AG04449 (cell line): ENCODE measurements at places on chromosomes 1 and 21.

DNA sequence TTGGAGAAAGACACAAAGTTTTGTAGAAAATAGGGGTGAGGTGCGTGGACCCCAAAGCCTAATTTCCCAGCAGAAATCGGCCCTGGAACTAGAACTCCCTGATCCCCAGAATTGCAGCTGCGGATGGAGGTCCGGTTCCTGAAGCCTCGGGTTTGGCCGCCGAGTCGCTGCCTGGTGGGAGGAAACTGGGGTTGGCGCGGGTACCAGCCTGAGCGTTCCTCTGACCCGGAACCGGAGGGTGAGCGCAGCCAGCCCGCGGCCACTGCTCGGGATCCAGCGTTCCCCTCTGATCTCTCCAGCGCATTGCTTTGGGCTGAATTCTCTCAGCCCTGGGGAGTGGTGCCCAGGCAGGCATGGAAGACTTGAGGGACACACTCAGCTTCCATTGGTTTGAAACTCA lies 1.6 kb downstream of the ST6GALNAC5 start:
- no peak for DNase-seq

- DNase-seq = no peak
Measured at GRCh38 chr1:172566196-172566997, 33.4 kb downstream of the SUCO start.

DNA sequence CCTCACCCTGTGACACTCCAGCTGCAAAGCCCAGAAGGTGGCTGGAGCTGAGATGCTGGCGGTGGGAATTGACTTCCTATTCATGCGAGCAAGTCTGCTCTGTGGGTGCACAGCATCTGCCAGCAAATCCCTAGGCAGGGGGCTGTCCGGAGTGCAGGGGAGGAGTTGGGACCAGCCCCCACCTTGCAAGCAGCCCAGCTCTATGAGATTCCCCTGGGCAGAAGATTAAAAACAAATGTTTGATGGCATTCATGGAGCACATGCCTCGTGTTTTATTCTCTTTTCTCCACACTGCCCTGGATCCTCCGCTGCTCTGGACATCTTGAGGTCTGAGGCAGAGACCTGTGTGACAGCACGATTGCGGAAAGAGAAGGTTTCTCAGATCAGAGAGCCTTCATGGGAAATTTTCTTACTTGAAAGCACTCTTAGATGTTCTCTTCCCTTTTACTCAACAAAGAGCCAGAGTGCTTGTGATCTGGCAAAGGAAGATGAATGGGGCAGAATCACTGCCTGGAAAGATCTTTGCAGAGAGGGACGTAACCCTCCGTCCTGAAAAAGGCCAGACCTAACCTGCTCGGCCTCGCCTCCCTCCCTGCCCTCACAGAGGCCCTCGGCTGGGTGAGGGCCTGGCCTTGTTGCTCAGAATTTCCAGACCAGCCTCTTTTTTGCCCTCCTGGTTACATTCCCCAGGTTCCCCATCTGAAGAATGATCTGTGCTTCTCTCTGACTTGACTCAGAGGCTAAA lies 597.1 kb downstream of the KIF26B start:
- DNase-seq = no peak

- DNase-seq = no peak
Measured at GRCh38 chr21:32549440-32549839, 35.9 kb downstream of the TCP10L start.

GRCh38 chr1:1206376-1206965 lies at the start of gene TNFRSF18:
TNFRSF18 (minus strand) TSS chr1:1206592; CDS start chr1:1206571, 21 bp downstream.
- DNase-seq = no peak

DNA sequence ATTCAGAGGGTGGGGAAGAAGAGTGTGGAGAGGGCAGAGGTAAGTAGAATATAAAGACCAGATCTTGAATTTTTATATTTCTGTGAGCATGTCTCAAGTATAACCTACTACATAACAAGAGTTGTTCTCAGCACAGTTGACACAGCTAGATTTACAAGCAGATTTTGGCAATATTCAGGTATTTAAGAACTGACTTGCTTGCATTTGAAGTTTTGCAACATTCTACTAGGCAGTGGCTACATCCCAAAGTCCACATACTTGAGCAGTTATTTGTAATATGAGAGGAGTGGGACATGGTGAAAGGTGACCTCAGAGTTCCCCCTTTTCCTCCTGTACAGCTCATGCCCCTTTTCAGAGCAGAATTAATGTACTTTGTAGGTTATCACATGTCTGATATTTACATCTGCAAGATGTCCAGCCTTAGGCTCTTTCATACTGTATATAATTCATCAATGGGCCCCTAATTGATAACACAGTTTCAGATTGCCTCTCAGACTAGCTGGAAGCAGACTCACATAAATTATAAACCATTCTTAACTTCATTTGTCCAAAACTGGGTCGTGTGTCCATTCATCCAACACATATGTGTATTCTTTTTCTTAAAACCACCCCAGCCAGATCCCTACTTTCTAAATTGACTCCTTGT lies 136.7 kb upstream of the RAVER2 start:
- DNase-seq = no peak

- no peak for DNase-seq
Measured at GRCh38 chr1:101079341-101079740, 53.8 kb upstream of the DPH5 start.

DNA sequence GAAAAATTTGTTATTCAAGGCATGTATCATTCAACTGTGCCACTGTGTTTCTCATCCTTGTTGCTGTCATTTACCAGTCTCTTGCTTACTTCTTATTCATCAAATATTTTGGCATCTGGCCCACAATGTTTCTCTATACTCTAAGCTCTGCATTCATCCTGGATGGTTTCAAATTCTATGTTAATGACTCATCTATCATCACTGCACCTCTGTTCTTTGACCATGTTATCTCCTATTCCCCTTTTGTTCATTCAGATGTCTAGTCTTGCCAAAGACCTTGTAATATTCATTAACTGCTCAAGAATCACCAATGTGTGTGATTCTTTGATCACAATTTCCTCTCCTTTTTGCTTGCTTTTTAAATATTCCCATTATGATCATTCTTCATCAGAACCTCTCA lies 54.6 kb upstream of the PRKACB start:
- no peak for DNase-seq

DNA sequence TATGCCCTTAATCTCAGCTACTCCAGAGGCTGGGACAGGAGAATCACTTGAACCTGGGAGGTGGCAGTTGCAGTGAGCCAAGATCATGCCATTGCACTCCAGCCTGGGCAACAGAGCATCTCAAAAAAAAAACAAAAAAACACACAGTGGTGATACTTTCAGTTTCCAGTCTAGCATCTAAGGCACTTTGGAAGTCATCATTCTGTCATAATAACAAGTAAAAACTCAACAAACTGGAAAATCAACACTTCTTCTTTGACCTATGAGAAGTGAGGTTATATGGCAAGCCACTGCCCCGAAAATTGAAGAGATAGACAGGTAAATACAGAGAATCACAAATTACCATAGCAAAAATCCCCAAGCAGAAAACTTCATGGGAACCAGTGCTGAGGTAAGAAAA lies 51.9 kb downstream of the IL12RB2 start:
- no peak for DNase-seq

DNA sequence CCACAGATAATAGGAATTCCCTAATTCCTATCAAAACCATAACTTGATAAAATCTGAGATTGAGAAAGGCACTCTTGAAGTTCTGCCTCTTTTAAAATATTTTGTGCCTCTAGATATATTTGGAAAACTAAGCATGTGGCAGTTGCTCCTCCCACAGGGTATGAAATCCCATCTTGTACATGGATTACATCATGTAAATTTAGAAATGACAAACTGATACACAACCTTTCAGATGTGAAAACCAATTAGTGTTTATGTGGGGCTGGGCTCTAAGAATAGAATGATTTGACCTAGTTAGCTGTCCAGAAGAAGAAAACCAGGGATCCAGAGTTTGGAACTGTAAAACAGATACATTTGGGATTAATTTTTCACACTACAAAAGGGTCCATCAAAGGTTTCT lies 15.7 kb downstream of the LRRC53 start:
- no peak for DNase-seq

DNA sequence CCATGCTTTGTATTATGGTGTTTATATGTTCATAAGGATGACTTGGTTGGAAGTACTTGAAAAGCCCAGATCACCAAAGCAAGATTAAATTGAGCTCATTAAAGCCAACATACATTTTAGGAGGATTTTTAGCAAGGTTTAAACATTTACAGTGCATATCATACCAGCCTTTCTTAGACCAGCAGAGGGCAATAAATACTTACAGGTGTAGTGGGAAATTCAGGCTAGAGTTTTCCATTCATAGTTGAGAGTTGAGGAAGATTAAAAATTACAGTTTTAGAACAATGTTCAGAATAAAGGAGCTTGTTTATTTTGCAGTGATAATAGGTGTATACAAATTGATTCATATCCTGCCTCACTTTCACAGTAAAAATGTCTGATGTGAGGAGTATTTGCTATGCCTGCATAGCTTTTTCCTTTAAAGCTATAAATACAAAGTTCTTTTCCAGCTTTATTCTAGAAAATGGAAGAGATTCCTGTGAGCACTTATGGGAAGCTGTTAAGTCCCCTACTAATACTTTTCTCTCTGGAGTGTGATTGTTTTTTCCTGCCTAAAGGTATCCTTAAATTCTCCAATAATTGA lies 35.3 kb downstream of the DTL start:
- DNase-seq = no peak

DNA sequence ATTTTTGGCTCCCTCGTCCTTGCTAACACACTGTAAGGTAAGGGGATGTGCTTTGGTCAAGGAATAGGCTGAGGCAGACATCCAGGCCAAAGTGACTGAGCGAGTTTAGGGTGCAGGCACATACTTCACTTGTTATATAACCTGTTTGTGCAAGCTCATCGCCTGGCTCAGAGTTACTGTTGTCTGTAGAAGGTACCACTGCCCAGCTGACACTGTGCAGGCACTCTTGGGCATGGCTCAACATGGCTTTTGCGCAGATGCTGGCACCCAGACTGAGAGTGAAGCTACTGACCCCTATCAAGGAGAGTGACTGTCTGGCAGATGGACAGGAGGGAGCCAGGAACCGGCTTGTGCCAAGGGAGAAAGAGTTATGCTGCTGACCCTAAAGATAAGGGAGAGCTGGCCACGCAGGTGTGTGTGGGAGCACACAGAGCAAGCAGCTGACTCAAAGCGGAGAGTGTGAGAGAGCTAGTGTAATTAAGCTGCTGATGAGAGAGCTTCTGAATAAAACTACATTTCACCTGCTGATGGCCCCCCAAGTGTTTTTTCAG lies 307.3 kb upstream of the USP24 start:
- DNase-seq = no peak

GRCh38 chr1:109272831-109273547 lies 10.0 kb downstream of the PSRC1 start:
- no peak for DNase-seq

DNA sequence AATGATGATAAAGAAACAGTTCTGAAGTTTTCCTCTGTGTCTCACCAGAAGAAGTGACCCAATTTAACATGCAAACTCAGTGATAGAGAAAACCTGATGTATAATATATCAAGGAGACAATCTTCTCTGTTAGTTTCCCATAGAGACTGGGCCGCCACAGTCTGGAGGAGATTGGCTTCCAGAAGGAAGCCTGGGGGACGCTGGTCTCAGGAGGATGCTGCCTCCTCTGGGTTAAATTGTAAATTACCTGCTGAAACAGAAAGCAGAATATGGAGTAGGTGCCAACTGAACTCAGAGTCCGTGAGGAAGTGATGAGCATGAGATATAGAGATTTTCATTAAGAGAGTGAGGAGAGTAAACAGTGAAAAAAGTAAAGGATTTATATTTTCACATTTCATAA lies 15.8 kb downstream of the OR14I1 start:
- DNase-seq = no peak

DNA sequence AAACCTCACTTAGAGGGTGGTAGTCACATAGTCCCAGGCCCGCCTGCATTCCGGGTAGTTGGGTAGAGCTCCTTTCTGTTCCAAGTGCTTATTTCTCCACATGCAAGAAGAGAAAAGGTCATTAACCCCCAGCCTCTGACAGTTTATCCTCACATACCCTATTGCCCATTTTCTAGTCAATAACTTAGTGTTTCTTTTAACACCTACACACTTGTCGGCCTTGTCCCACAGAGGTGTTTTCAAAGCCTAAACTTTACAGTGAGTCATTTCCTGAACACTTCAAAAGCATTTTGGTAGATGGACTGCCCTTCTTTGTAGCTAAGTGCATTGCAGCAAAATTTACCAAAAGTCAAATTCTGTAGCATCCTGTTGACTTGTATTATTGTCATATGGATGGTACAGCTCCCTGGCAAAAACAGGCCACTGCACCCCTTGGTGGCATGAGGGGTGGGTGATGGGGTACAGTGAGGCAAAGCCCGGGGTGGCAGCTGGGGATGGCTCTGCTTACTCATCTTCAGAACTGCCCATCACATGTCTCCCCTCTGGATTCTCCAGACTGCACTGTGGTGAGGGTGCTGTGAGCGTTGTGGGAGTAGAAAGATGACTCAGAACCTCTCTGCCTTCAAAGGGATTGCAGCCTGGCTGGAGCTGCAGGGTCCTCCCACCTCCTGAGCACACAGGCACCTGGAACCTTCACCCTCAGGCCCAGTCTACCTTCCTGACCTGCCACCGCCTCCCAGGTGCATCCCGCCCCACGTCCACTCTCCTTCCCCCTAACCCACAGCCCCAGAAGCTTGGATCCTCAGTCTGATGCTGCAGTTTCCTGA lies 45.8 kb upstream of the DMRTB1 start:
- DNase-seq = peak; percentile 74

- no peak for DNase-seq
Measured at GRCh38 chr1:113118266-113118665, 45.3 kb downstream of the LRIG2 start.

DNA sequence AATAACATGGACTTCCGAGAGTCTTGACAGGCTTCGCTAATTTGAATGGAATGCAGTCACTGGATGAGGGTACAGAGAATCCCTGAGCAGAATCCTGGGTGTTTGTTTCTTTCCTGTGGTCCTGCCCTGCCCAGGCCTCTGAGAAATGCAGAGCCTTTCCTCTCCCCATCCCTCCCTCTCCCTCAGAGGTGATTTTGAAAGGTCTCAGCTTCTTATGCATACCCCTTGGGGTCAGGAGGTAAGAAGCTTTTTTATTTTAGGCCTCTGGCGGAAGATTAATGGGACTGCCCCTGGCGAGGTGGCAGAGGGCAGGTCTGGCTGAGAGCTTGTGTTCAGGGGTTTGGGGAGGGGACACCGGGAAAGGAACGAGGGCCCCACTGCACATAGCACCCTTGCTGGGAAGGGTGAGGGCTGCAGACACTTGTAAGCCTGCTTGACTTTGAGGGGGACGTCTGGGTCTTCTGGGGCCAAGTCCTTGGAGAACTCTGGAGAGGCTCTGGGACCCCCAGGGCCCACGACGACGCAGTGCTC lies 116.5 kb upstream of the SLC45A1 start:
- DNase-seq = no peak

DNA sequence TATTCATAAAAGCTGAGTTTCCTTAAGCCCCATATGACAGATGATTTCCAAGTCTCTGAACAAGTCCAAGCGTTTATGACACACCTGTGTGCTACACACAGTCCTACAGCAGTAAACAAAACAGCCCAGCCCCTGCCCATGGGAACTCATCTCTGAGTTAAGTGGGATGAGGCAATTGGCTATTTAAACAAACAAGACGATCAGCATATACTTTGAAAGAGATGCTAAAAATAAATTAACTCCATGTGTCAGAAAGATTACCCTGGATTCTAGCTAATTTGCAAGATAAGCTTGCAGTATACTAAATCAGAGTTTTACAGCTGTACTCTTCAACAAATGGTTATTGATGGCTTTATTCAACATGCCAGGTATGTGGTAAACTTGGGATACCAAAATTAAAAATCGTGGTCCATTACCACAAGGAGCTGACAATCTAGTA lies 7.0 kb downstream of the PSMG1 start:
- no peak for DNase-seq
